ENCODE measurements at places on chromosomes 5 and 9.

GRCh38 chr5:6188344-6188743, 190.0 kb downstream of the MED10 start:
- DNase-seq, result no peak

GRCh38 chr5:84287951-84288350, 96.7 kb downstream of the EDIL3 start:
- DNase-seq, result no peak

GRCh38 chr5:142445266-142445665, 120.4 kb upstream of the SPRY4 start:
- DNase-seq, result no peak

DNA sequence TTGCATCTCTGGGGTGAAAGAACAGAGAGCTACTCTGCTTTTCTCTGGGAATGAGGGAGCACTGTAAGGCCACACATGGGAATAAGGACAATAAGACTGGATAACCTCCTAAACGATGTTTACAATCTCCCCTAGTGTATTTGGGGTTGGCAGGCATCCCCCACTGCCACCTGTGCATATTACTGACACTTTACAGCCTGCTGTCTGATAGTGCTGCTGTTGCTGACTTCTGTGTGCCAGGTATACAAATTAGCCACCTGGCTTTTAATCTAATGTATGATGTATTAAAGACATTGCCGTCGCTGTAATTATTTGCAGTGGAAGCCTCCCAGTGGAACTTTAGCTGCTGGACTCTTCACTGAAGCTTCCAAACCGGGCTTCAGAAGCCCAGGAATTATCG, 4.4 kb upstream of the SHISAL2B start:
- DNase-seq, result no peak

DNA sequence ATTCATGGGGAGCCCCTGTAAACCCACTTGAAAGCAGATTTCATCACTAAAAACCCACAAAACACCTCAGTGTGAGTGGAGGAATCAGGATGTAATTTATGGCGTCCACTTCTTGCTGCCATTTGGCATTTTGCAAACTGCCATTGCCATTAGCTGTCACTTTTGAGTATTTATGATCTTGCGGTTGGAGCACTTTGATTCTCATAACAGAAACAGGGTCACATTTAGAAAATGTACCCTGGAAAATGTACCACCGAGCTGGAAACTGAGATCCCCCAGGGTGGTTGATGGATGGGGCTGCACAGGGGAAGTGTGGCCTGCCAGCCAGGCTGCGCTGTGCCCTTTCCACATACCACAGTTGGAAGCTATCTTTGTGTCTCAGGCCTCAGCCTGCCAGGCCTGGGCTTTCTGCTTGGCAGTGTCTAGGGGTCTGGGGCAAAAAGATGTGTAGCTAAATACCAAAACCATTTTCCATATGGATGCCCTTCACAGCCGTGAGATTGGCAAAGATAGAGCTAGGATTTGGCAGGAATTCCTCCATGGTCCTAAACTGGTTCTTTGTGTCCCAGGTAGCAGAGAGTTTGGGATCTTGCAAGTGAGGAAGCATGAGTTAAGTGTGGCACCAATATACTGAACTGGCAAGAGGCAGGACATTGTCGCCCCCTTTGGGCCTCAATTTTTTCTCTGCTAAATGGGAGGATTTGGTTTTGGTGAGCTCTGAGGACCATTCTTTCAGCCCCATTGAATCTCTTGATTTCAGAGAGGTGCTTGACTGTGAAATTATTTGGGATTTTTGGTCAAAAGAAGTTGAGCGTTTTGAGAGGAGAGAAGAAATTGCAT, 46.2 kb downstream of the GALNT10 start:
- DNase-seq, result no peak

DNA sequence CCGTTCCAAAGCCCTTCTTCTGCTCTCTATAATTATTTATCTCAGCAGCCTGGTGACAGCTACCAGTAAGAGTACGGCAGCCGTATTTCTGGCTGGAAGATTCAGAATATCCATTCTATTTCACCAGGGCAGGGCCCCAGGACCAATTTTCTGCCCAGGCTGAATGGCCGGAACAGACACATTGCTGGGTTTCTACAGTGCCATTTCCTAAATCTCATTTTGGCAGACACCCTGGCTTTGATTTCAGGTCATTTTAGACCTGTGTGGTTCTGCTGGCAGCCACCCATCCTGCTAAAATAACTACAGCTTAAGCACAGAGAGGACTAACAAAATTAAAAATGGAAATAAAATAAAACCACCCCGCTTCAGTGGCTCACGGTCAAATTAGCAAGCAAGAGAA, 95.0 kb downstream of the CRB2 start:
- no peak for DNase-seq

DNA sequence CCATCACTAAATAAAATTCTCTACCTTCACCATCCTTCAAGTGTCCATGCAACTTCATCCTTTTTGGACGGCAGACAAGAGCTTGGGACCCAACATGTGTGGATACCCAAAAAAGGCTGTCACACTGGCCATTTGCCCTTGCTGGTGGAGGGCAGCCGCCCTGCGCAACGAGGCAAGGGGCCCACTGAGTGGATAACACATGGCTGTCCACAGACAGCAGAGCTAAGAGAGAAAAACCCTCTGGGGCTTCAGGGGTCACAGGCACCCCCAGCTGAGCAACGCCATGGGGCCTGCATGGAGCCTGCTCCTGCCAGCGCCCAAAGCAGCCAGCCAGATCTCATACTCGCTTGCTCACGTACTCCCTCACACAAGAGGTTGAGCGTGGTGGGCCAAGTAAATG, 205.9 kb upstream of the NREP start:
- no peak for DNase-seq

GRCh38 chr5:124952079-124952478, 205.6 kb upstream of the ZNF608 start:
- no peak for DNase-seq

GRCh38 chr5:180289966-180290365, 1.9 kb downstream of the MAPK9 start:
- DNase-seq, result no peak

GRCh38 chr5:4101189-4101588, 505.6 kb downstream of the IRX1 start:
- no peak for DNase-seq

DNA sequence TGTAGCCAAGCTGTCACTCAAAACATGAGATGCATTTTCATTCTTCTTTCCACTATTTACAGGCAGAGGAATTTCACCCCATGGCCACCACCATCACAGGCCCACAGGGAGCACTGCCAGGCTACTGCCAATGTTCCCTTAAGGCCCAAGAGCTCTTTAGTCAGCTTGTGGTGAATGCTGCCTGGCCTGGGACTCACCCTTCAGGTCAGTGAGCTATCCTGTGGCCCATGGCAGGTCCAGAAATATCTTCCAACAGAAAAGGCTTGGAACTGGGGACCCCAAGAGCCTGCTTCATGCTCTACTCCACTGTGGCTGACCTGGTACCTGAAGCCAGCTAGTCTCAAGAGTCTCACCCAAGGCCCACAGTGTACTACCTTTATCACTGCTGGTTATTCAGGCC, 1518.7 kb upstream of the CDH9 start:
- DNase-seq, result no peak

DNA sequence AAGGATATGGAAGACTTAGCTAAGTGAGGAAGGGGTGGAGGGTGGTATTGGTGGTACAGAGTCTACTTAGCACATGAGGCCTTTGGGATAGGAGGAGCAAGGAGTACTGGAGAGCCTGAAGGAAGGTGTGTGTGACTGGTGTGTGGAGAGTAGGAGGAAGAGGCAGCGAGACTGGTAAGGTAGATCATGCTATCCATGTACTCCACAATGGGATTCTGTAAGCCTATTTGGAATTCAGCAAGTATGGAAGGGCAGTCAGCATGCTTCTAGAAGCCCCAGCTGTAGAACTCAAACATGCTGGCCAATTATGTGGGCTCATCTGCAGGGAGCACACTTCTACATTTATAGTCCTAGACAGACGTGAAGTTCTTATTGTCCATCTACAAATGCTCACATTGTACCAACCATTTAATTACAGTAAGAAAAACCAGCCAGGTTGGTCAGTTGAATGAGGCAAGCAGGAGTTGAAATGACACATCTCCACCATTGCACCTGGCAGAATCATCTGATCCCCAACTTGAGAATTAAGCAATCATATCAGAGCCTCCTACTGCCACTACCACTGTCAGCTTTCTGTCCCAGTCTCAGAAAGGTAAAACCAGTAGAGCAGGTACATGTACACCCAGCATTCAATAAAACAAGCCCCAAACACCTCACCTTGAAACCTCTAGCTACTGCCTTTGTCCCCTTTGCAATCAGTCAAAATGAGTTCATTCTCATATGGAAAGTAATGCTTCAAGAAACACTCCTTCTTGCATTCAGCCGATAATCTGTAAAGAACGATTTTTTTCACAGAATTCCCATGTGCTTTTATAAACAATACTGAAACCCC, 60.9 kb upstream of the GLRX start:
- no peak for DNase-seq

GRCh38 chr9:23638011-23638410, 188.0 kb downstream of the ELAVL2 start:
- DNase-seq, result no peak

GRCh38 chr5:135891268-135891667, 4.4 kb downstream of the IL9 start:
- no peak for DNase-seq

GRCh38 chr9:87062746-87063145, 115.4 kb upstream of the GAS1 start:
- DNase-seq, result no peak

DNA sequence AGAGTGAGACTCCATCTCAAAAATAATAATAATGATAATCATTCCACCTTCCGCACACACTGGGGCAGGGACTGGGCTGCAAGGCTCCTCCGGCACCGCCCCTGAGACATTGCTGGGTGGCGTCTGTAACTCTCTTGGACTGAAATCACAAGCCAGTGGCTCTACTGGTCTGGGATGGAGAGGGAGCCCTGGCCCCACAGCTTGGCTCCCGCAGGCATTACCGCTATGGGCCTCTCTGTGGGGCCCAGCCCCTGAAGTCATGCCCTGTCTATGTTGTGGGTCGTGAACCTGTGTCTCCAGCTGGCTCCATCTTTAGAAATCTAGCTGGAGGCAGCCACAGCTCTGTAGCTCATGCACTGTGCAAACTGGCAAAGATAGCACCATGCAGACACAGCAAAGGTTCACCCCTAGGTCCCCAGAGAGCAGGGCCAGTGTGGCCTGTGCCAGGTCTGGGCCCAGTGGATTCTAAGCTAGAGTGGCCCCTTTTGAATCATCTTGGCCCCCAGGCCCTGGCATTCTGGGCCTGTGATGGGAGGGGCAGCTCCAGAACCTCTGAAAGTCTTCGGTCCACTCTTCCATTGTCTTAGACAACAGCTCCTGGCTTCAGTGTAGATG, 36.1 kb upstream of the COL5A1 start:
- no peak for DNase-seq

DNA sequence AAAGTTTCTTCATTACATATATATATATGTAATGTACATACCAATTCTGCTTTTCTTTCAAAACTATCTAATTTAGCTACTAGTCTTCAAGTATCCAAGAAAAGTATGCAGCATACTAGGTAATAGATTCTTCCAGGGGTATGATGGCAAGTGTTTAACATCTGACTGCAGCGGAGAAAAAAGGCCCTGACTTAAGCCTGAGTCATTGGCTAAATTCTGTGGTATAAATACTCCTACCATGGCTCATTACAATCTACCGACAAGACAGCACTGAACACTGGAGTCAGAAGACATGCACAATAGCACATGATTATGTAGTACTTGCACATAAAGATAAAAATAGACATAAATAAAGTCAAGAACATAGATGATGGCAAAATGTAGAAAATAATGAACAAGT, 439.9 kb downstream of the BRINP1 start:
- no peak for DNase-seq

- DNase-seq, result no peak
Measured at GRCh38 chr9:135550344-135550918, 4.5 kb downstream of the OBP2A start.

GRCh38 chr9:6113312-6113711, 97.9 kb upstream of the RANBP6 start:
- DNase-seq, result no peak

DNA sequence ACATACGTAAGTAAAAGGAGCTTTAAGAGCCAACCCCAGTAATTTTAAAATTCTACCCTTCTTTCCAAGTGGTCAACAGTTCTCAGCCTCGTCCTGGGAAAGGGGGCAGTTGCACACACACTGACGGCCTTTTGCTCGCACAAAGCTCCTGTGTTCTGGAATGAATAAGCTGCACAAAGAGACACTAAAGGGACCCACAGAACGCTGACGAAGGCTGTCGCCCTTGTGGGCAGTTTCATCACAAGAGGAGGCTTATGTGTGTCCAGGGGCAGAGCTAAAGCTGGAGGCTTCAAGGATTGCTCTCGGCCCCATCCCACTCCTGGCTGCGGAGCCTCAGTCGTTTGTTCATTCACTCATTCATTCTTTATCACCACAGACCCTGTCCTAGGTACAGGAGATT, 67.0 kb upstream of the NEK6 start:
- no peak for DNase-seq

GRCh38 chr5:54820346-54821134, 164.9 kb downstream of the ESM1 start:
- DNase-seq, result no peak
